Activated CD4-positive, alpha-beta T cell treated with anti-CD3 and anti-CD28 coated beads, Interleukin-2, amount 10 ng/mL, durations not matched to agents 7 days and 5 days (primary cell): ENCODE measurements at places on chromosomes 4 and X. TPM values are rescaled to one million over a fixed set of nuclear protein-coding genes. Genes with fewer than 3 reads are reported as not detected.

DNA sequence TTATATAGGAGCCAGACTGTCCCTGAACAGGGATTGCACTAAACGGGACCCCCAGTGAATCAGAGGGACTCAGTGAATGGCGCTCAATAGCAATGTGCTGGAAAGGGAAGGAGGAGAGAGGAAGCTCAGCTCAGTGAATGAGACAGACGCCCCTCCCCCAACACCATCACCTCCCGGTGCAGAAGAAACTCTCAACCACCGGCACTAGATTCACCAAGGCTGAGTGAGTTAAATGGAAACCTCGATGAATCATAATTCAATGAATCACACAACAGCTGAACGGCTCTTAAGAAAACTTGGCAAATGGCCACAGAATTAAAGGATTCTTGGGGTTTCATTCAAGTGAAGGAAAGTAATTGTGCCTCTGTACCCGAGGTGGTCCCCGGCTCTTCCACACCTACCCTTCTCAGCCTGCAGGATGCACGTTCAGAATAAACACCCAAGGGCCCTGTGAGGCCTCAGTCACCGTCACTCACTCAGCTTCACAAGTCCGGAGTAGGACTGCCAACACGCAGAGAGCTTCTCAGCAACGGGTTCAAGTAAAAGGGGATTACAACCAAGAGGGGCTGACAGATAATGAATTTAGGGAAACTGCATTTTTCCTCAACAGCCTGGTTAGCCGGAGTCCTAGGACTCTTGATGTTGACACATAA lies 29.3 kb downstream of the CRMP1 start:
- peaks cover 3% of the 10 kb centered on the region for H3K27me3 ChIP-seq
- H3K4me3 ChIP-seq: no peak overlapping the region
- no peaks in the 10 kb centered on the region for H3K36me3 ChIP-seq
- peak overlapping the region; percentile 3 for H3K27ac ChIP-seq
- DNase-seq: peak; percentile 61

Gene DTHD1
- total RNA-seq: not detected

GRCh38 chr4:26431461-26432180 lies 58.7 kb downstream of the CCKAR start:
- H3K4me3 ChIP-seq: no peak overlapping the region
- peaks cover 33% of the 10 kb centered on the region for H3K36me3 ChIP-seq
- H3K4me1 ChIP-seq: peaks cover 12% of the 10 kb centered on the region
- H3K27ac ChIP-seq: no peak overlapping the region
- DNase-seq: no peak

GRCh38 chrX:13911586-13911985 lies 94.7 kb upstream of the GPM6B start:
- H3K4me3 ChIP-seq: no peak overlapping the region
- no peaks in the 10 kb centered on the region for H3K4me1 ChIP-seq
- H3K27me3 ChIP-seq: no peaks in the 10 kb centered on the region
- DNase-seq: no peak
- no peak overlapping the region for H3K27ac ChIP-seq

- no peaks in the 10 kb centered on the region for H3K27me3 ChIP-seq
- no peak overlapping the region for H3K27ac ChIP-seq
- no peak for DNase-seq
- H3K4me1 ChIP-seq: no peaks in the 10 kb centered on the region
- no peaks in the 10 kb centered on the region for H3K36me3 ChIP-seq
Measured at GRCh38 chrX:115437841-115438595, 123.0 kb upstream of the PLS3 start.

DNA sequence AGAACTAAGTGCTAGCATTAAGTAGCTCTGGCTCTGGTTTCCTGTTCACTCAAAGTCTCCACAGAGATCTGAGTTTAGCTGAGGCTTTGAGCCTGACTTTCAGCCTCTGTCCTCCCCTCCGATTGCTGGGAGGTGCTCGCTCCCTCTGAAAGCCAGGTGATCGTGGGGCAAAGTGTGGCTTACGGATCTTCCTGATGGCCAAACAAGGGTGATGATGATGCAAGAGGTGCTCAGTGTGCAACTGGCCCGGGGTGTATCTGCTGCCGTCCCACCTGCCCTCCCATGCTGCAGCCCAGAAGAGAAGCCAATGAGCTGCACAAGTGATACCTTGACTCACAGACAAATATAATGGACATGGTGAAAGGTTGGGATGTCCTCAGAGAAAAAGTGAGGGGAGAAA lies 169.2 kb upstream of the TBC1D9 start:
- no peak for DNase-seq
- no peak overlapping the region for H3K27ac ChIP-seq
- H3K4me3 ChIP-seq: no peak overlapping the region

- no peak overlapping the region for H3K27ac ChIP-seq
- DNase-seq: no peak
- H3K4me1 ChIP-seq: no peaks in the 10 kb centered on the region
- no peaks in the 10 kb centered on the region for H3K27me3 ChIP-seq
- no peaks in the 10 kb centered on the region for H3K36me3 ChIP-seq
Measured at GRCh38 chrX:140346729-140347128, 158.1 kb downstream of the SOX3 start.

Gene HELT
- not detected for total RNA-seq

DNA sequence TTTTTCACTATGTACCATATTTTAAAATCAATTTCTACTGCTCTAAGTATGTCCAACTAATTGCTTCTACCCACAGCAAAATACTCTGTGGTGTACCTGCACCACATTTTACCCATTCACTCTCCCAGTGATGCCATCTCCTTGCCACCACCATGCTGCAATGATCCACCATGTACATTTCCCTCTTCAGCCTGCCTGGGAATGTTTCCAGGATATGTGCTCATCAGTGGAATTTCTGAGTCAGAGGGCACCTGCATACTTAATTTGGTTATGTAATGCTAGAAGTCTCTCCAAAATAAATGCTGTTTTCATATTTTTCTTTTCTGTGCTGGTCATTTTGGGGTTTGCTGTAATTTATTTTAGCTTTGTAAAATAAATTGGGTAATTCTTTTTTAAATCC lies 33.2 kb upstream of the OCIAD2 start:
- H3K27ac ChIP-seq: no peak overlapping the region
- peaks cover 8% of the 10 kb centered on the region for H3K4me1 ChIP-seq
- no peak overlapping the region for H3K4me3 ChIP-seq
- DNase-seq: no peak
- peaks cover 11% of the 10 kb centered on the region for H3K27me3 ChIP-seq

DNA sequence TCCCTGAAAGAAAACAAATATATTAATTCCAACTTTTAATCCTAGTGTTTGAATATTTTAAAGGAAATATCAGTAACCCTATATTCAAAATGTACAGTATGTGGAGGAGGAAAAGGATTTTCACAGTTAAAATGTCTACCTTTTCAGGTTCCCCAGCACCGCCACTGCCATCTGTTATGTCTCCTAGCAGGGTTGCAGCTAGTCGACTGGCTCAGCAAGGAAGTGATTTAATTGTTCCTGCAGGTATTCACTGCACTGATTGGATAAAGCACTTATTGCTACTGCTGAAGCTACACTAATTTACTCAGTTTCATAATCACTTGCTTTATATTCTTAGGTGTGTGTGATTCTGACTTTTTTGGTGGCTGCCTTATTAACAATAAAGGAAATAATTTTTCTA lies 65.5 kb upstream of the FHDC1 start:
- H3K4me1 ChIP-seq: no peaks in the 10 kb centered on the region
- H3K27me3 ChIP-seq: no peaks in the 10 kb centered on the region
- H3K36me3 ChIP-seq: peaks cover 12% of the 10 kb centered on the region
- H3K27ac ChIP-seq: no peak overlapping the region
- no peak overlapping the region for H3K4me3 ChIP-seq

Gene MAP3K15
- total RNA-seq: 0.23 TPM

Gene CLNK
- not detected for total RNA-seq

Gene PFKFB1
- 0.23 TPM for total RNA-seq

Gene TMEM150C
- total RNA-seq: not detected

- H3K4me1 ChIP-seq: no peaks in the 10 kb centered on the region
- H3K27ac ChIP-seq: no peak overlapping the region
- no peaks in the 10 kb centered on the region for H3K27me3 ChIP-seq
- DNase-seq: no peak
- no peaks in the 10 kb centered on the region for H3K36me3 ChIP-seq
Measured at GRCh38 chr4:181146051-181146450, 1097.2 kb upstream of the TENM3 start.

- H3K36me3 ChIP-seq: no peaks in the 10 kb centered on the region
- DNase-seq: no peak
- H3K27me3 ChIP-seq: no peaks in the 10 kb centered on the region
- H3K4me1 ChIP-seq: no peaks in the 10 kb centered on the region
- no peak overlapping the region for H3K27ac ChIP-seq
Measured at GRCh38 chrX:38305971-38306370, 21.3 kb downstream of the RPGR start.

DNA sequence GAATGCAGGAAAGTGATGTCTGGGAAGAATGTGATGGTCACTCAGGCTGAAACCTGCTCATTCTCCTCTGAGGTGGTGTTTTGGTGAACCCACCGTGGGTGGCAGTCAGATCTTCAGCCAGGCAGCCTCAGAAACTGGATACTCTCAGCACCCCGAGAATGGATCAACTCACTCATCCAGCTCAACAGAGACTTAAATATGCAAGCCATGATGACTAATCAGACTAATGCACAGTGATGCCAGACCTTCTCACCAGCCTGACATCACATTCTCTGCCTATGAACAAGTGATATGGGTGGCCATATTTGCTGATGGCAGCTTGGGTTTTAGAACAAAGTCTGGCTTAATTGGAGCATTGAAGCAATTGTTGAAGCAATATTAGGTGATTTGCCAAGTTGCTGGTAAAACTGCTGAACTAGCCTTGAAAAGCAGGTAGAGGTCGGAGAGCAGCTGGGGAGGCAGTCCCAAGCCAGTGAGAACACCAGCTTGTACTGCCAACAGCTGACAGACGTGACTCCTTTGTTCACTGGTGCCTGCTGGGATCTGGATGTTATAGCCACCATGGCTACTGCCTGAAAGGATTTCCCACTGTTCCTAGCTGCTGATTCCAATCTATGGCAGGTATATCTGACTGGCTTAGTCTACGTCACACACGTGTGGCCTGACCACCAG lies 608.1 kb downstream of the MID1IP1 start:
- H3K4me1 ChIP-seq: no peaks in the 10 kb centered on the region
- H3K36me3 ChIP-seq: no peaks in the 10 kb centered on the region
- no peak overlapping the region for H3K4me3 ChIP-seq
- H3K27me3 ChIP-seq: no peaks in the 10 kb centered on the region

DNA sequence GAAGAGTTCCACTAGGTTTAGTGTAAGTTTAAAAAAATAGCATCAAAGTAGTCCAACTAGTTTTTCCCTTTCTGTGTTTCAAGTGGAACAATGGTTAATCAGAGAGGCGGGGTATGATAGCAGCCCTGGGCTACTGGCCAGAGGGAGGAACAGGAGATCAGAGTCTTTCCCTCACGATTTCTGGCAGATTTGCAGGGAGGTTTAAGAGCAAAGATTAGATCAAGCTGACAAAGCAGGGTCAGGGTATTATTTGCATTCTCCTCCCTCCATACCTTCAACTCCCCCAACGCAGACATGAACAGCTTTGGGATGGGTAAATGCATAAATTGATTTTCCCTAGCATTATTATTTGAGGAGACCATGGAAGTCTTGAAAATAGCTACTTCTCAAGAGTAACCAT lies 277.6 kb upstream of the DIAPH2 start:
- H3K4me3 ChIP-seq: no peak overlapping the region
- no peak overlapping the region for H3K27ac ChIP-seq
- no peaks in the 10 kb centered on the region for H3K4me1 ChIP-seq
- no peaks in the 10 kb centered on the region for H3K27me3 ChIP-seq
- H3K36me3 ChIP-seq: no peaks in the 10 kb centered on the region

DNA sequence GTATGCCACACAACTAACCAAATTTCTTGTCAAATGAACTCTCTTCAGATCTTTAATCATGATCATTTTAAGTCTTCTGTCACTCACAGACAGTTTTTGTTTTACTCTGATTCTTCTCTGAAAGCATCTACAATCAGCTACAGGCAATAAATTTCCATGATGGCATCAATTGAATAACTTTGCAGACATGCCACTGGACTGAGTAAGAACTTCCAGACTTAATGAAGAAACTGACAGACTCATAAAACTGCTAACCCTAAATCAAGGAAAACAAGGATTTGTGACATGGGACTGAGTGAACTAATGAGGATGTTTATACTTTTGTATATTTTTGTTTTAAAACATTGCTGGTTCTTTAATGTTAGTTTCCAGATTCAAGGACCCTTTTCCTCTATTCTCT lies 5.5 kb upstream of the PPP1R2C start:
- no peak overlapping the region for H3K27ac ChIP-seq
- H3K36me3 ChIP-seq: peaks cover 3% of the 10 kb centered on the region
- DNase-seq: no peak
- H3K4me1 ChIP-seq: no peaks in the 10 kb centered on the region
- no peak overlapping the region for H3K4me3 ChIP-seq
- H3K27me3 ChIP-seq: no peaks in the 10 kb centered on the region

- H3K27me3 ChIP-seq: peaks cover 10% of the 10 kb centered on the region
- no peaks in the 10 kb centered on the region for H3K4me1 ChIP-seq
- H3K36me3 ChIP-seq: no peaks in the 10 kb centered on the region
Measured at GRCh38 chrX:13808865-13809264, 8.0 kb downstream of the GPM6B start.

Gene TEX13D
- total RNA-seq: not detected

- no peaks in the 10 kb centered on the region for H3K36me3 ChIP-seq
- no peak for DNase-seq
- no peak overlapping the region for H3K4me3 ChIP-seq
- H3K27me3 ChIP-seq: no peaks in the 10 kb centered on the region
Measured at GRCh38 chrX:10477525-10477924, 142.9 kb downstream of the MID1 start.

Gene TEX13C
- total RNA-seq: not detected

Gene FOXR2
- not detected for total RNA-seq

- no peaks in the 10 kb centered on the region for H3K36me3 ChIP-seq
- no peaks in the 10 kb centered on the region for H3K4me1 ChIP-seq
Measured at GRCh38 chr4:140729344-140730049, 26.7 kb downstream of the TBC1D9 start.

DNA sequence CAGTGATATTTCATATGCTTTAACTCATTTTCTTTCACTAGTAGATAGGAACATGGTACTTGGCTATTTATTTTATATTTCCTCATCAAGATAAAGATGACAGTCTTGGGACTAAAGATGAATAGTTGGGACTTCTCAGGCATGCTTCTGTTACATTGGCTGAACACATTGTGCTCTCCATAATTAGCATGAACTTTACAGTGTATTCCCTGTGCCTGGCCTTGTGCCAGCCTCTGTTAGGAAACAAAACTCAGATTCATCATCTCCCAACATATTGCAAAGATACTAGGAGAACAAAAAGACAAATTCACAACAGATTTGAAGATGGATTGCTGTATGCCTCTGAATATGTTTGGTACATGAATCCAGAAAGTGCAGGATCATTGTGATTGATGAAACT lies 26.4 kb downstream of the GRIA2 start:
- H3K36me3 ChIP-seq: no peaks in the 10 kb centered on the region
- DNase-seq: no peak
- no peaks in the 10 kb centered on the region for H3K27me3 ChIP-seq
- no peaks in the 10 kb centered on the region for H3K4me1 ChIP-seq

DNA sequence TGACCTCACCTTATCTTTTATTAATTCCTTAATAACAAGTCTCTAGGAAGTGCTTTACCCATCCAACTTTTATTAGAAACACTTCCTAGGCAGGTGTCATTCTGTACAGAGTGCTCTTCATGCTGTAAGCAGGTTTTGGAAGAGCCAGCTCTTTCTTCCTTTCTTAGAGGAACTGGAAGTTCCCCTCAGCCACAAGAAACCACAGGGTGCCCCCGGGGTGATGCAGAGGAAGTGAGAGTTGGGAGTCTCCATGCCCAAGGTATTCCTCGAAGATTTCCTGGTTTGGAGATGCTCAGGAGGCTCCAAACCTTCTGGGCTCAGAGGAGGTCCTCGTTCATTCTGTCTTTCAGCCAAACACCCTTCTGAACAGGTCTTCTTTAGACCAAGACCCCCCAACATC lies 83.8 kb downstream of the EGF start:
- no peak overlapping the region for H3K27ac ChIP-seq
- H3K4me3 ChIP-seq: no peak overlapping the region
- no peaks in the 10 kb centered on the region for H3K36me3 ChIP-seq
- no peak for DNase-seq
- peaks cover 14% of the 10 kb centered on the region for H3K4me1 ChIP-seq

Gene FAM184B
- total RNA-seq: not detected
